ENCODE measurements at places on chromosomes 6 and 20. TPM values are rescaled to one million over a fixed set of nuclear protein-coding genes. Genes with fewer than 3 reads are reported as not detected.

DDX43 gene
- 3.1 TPM for total RNA-seq

JPH2 gene
- 0.66 TPM for total RNA-seq

RUNX2 gene
- total RNA-seq, result 2.1 TPM

MTO1 gene
- 52.4 TPM for total RNA-seq

ZFAND3 gene
- total RNA-seq, result 40.8 TPM

ZNF341 gene
- total RNA-seq, result 0.99 TPM

TRIM40 gene
- total RNA-seq, result not detected

SDCBP2 gene
- total RNA-seq, result 2.1 TPM

ME1 gene
- total RNA-seq, result 22.1 TPM

PIM1 gene
- total RNA-seq, result 22.8 TPM

PDYN gene
- not detected for total RNA-seq

CRISP3 gene
- total RNA-seq, result not detected

USP49 gene
- 1.8 TPM for total RNA-seq

B4GALT5 gene
- 19.0 TPM for total RNA-seq

SLC17A1 gene
- total RNA-seq, result not detected

PNPLA1 gene
- not detected for total RNA-seq

HLA-DRA gene
- total RNA-seq, result 0.17 TPM

CEP57L1 gene
- 26.7 TPM for total RNA-seq

FNDC11 gene
- total RNA-seq, result 1.0 TPM

PGM3 gene
- 71.9 TPM for total RNA-seq

PHACTR1 gene
- 0.26 TPM for total RNA-seq

CYP39A1 gene
- 3.8 TPM for total RNA-seq

NOX3 gene
- total RNA-seq, result not detected

ZSCAN9 gene
- total RNA-seq, result 11.6 TPM

RAMACL gene
- total RNA-seq, result 2.3 TPM

KCNQ5 gene
- 4.9 TPM for total RNA-seq

SMAP1 gene
- 14.4 TPM for total RNA-seq

PGC gene
- not detected for total RNA-seq

GJA10 gene
- not detected for total RNA-seq
